Mesendoderm (in vitro differentiated cells): ENCODE measurements at places on chromosomes 16 and 17.

GRCh38 chr17:67328026-67328425 lies 38.4 kb downstream of the PSMD12 start:
- no peak for DNase-seq
- H3K36me3 ChIP-seq, result no peaks in the 10 kb centered on the region
- no peak overlapping the region for H3K4me3 ChIP-seq
- H3K27ac ChIP-seq, result no peak overlapping the region
- no peaks in the 10 kb centered on the region for H3K4me1 ChIP-seq

DNA sequence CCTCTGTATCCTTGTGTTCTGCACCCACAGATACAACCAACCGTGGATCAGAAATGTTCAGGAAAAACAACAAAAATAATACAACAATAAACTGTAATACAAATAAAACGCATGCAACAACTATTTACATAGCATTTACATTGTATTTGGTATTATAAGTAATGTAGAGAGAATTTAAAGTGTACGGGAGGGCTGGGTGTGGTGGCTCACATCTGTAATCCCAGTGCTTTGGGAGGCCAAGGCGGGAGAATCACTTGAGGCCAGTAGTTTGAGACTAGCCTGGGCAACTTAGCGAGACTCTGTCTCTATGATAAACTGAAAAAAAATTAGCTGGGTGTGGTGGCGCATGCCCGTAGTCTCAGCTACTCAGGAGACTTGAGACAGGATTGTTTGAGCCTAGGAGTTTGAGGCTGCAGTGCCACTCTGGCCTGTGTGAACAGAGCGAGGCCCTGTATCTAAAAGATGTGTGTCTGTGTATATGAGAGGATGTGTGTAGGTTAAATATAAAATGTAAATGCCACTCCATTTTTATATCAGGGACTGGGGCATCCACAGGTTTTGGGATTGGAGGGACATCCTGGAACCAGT lies 13.3 kb downstream of the SEC14L1 start:
- no peaks in the 10 kb centered on the region for H3K36me3 ChIP-seq
- no peaks in the 10 kb centered on the region for H3K4me1 ChIP-seq
- no peak for DNase-seq

DNA sequence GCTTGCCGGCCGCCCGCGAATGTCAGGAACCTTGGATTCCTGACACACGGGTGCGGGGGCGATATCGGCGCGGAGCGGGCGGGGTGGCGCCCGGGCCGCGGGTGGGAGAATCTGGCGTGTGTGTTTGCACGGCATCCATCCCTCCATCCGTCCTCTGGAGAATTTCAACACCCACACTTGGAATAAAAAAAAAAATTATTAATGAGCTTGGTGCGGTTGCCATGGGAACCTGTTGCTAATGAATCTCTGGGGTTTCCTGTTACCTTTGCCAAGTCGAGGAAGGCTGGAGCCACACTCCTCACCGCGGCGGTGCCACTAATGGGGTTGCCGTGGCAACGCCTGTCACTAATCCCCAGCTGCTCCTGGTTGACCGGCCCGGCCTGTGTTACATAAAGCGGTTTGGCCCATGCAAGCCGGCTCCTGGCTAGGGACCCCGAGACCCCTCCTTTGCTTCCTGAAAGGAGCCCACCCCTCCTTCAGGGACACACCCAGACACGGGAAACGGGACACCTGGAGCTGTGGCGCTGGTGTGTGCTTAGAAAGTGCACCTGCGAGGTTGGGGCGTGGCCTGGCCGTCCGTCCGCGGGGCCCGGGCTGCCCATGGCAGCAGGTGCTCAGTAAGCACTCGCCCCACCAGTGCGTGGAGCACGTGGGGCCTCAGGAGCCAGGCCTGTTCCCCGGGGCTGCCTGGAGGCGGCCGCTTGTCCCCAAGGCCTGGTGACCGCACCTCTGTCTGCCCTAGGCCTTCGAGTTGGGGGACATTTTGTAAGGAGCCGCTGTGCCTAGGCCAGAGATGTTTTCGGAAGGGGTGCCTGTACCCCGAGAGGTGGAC lies 14.6 kb downstream of the CACNA1H start:
- no peaks in the 10 kb centered on the region for H3K27me3 ChIP-seq
- DNase-seq, result no peak
- no peaks in the 10 kb centered on the region for H3K36me3 ChIP-seq

DNA sequence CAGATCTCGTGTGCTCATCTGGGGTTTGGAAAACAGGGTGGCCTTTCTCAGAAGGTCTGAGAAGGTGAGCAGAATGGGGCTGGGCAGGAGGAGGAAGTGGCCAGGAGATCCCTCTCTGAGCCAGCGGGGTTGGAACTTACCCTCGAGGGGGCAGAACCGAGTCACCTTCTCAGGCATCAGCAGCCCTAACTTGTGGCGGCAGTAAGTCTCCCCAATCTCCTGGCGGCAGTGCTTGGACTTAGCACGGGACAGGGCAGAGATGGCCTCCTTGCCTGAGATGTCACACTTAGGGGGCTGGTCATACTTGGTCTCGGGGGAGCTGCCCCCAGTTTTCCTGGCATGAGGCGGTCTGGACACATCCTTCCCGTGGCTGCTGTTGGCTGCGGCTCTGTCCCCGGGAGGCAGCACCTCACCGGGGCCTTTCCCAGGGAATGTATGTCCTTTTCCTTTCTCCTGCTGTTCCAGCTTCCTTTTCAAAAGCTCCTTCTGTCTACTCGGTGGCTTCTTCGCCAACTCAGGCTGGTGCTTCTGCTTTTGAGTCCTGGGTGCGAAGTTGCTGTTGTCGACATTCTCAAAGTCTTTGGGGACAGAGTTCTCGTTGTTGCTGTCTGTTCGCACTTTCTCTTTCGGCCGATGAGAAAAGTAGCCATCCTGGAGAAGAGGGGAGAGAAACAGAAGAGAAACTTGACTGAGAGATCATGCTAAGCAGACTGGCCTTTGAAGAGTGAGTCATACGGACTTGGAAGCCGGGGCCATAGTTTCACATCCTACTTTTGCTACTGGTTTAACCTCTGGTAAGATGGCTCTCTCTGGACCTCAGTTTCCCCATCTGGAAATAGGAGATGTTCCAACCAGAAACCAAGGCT lies 211.7 kb downstream of the XYLT1 start:
- H3K36me3 ChIP-seq, result no peaks in the 10 kb centered on the region
- no peak overlapping the region for H3K4me3 ChIP-seq
- DNase-seq, result peak; percentile 26
- H3K4me1 ChIP-seq, result no peaks in the 10 kb centered on the region

DNA sequence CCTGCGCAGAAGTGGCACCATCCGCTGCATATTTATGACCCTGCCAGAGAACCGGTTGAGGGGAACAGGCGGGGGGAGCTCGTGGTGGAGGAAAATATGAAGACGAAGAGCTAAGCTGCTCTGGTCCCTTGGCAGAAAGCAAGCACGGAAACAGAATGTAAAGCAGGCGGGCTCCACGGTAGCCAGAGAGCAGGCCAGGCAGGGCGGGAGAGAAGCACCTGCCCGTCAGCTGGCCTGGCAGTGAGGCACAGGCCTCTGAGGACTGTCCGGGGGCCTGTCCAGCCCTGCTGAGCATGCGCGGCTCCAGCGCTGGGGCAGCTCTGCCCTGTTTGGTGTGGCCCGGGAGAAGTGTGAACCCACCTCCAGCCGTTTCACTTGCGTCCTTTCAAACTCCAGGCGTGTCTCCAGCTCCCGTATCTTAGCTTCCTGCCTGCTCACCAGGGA lies 46.7 kb downstream of the PIPOX start:
- H3K36me3 ChIP-seq, result peaks cover 2% of the 10 kb centered on the region
- DNase-seq, result no peak
- H3K4me1 ChIP-seq, result peaks cover 3% of the 10 kb centered on the region
- H3K4me3 ChIP-seq, result no peak overlapping the region
- H3K27ac ChIP-seq, result no peak overlapping the region

DNA sequence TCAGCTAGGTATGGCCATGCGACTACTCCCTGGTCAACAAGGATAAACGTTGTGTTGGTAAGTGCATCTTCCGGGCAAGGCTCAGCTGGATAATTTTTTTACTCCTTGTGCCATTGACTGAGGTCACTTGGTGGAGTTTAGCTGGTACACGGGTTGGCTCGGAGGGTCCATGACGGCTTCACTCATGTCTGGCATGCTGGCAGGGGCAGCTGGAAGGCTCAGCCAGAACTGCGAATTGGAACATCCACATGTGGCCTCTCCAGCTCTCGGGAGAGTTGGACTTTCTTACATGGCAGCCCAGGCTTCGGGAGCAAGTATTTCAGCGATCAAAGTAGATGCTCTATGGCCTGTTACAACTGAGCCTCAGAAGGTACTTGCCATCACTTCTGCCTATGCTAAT lies 31.5 kb upstream of the CRYBA1 start:
- H3K36me3 ChIP-seq, result no peaks in the 10 kb centered on the region
- H3K27ac ChIP-seq, result no peak overlapping the region
- H3K27me3 ChIP-seq, result no peaks in the 10 kb centered on the region
- no peak overlapping the region for H3K4me3 ChIP-seq
- DNase-seq, result no peak

DNA sequence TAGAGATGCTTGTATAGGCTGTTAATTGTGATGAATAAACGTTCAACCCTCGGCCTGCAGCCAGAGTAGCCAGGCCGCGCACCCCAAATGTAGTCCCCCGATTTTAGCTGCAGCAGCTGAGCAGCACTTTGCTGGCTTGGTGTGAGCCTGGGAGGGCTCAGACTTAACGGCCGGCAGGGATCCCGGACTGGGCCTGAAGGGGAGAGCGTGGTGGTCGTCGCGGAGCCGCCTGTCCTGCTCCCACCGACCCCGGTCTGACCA lies 11.9 kb downstream of the ZNF629 start:
- H3K36me3 ChIP-seq, result peaks cover 15% of the 10 kb centered on the region
- no peaks in the 10 kb centered on the region for H3K27me3 ChIP-seq
- no peak overlapping the region for H3K27ac ChIP-seq
- no peak for DNase-seq

DNA sequence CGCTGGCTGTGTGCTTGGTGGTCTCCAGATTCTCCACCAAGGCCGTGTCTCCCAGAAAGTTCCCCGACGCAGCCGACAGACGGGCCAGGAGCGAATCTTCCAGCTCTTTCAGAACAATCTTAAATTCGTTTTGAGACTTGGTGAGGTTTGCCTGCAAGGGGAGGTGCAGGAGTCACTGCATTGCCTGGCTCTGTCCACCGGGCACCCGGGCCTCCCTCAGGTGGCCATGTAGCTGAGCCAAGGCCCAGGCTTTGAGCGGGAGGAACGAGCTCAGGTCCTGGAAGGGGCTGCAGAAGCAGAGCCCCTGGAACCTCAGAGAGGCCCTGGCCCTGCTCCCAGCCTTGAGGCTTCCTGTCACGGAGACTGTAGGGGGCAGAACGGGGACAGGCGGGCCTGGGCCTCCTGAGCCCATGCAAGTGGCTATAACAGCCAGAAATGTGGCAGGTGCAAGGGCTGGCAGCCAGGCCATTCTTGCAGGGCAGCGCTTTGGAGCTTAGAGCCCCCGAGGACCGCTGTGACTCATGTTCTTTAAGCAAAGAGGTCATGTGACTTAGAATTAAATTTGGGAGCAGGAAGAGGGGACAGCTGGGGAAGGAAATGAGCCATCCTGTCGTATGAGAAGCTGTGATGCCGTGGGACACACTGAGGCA lies 72.4 kb downstream of the PGS1 start:
- no peaks in the 10 kb centered on the region for H3K4me1 ChIP-seq
- DNase-seq, result no peak
- H3K36me3 ChIP-seq, result no peaks in the 10 kb centered on the region

DNA sequence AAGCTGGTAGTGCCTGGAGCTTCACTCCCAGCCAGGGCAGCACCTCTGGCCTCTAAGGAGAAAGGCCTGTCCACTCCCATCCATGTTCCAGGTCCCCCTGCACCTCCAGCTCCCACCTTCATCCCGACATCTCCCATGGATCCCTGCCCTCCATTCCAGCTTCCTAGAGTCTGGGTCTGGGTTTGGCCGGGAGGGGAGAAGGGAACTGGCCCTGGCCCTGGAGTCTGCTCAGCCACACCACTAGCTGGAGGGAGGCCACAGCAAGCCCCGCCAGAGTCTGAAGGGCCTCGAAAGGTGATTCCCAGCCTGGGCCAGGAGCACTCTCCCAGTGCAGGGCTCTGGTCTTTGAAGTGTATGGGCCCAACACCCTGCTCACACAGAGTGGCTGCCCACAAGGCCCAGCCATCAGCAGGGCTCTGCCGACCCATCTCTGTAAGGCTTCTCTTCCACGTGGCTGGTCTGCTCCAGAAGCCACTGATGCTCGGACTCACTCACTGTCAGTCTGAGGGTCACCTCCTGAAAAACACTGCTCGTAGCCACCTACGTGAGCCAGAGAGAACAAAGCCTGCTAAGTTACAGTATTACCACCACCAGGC lies 4.7 kb downstream of the NAT9 start:
- H3K36me3 ChIP-seq, result peaks cover 7% of the 10 kb centered on the region
- no peaks in the 10 kb centered on the region for H3K27me3 ChIP-seq
- H3K27ac ChIP-seq, result no peak overlapping the region
- no peak for DNase-seq
- peaks cover 3% of the 10 kb centered on the region for H3K4me1 ChIP-seq

- H3K27ac ChIP-seq, result no peak overlapping the region
- H3K36me3 ChIP-seq, result no peaks in the 10 kb centered on the region
- no peak overlapping the region for H3K4me3 ChIP-seq
- H3K4me1 ChIP-seq, result no peaks in the 10 kb centered on the region
- no peaks in the 10 kb centered on the region for H3K27me3 ChIP-seq
- no peak for DNase-seq
Measured at GRCh38 chr17:5120036-5120435, 4.2 kb downstream of the USP6 start.

- H3K27me3 ChIP-seq, result no peaks in the 10 kb centered on the region
- no peaks in the 10 kb centered on the region for H3K36me3 ChIP-seq
- H3K4me1 ChIP-seq, result no peaks in the 10 kb centered on the region
- no peak for DNase-seq
Measured at GRCh38 chr17:16189791-16190348, 25.5 kb downstream of the NCOR1 start.

DNA sequence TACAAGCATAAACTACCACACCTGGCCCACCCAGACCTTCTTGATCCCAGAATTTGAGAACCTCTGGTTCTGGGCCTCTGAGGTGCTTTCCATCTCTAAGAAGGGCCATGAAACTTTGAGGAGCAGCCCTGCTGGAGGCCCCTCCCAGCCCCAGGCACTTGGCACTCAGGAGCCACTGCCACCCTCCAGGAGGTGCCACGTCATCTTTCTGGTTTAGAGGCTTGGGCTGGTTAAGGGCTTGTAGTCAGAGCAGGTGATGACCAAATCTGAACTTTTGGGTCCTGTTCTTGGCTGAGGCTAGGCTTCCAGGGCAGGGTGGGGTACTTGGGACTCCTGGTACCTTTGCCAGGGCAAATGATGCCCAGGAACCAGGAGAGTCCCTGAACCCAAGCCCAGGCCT lies 13.8 kb upstream of the DLX4 start:
- H3K4me1 ChIP-seq, result no peaks in the 10 kb centered on the region
- H3K36me3 ChIP-seq, result no peaks in the 10 kb centered on the region
- H3K27ac ChIP-seq, result no peak overlapping the region
- H3K27me3 ChIP-seq, result no peaks in the 10 kb centered on the region

GRCh38 chr16:51317575-51317974 lies 166.5 kb upstream of the SALL1 start:
- H3K4me1 ChIP-seq, result no peaks in the 10 kb centered on the region
- H3K27ac ChIP-seq, result no peak overlapping the region
- no peak overlapping the region for H3K4me3 ChIP-seq
- no peaks in the 10 kb centered on the region for H3K27me3 ChIP-seq
